Dermis blood vessel endothelial cell (primary cell): ENCODE measurements at places on chromosomes 1 and 21. TPM values are rescaled to one million over a fixed set of nuclear protein-coding genes. Genes with fewer than 3 reads are reported as not detected.

The MYCL gene
- total RNA-seq: 0.17 and 0.28 TPM in 2 replicates

The WDR77 gene
- 52.2 and 65.2 TPM in 2 replicates for total RNA-seq

The SAMD11 gene
- 0.19 and 0.68 TPM in 2 replicates for total RNA-seq

The SERINC2 gene
- 4.8 and 12.9 TPM in 2 replicates for total RNA-seq

The UBL4B gene
- not detected in 2 replicates for total RNA-seq

The SLFNL1 gene
- 0.19 and 0.51 TPM in 2 replicates for total RNA-seq

The FNDC5 gene
- total RNA-seq: 0.85 and 0.88 TPM in 2 replicates

The SH3BP5L gene
- total RNA-seq: 32.7 and 36.7 TPM in 2 replicates

The GNAT2 gene
- total RNA-seq: not detected in 2 replicates

The S100B gene
- not detected in 2 replicates for total RNA-seq

The FABP3 gene
- 0.51 and 1.1 TPM in 2 replicates for total RNA-seq

The HES4 gene
- total RNA-seq: 49.6 and 76.9 TPM in 2 replicates

The PDZK1 gene
- total RNA-seq: 0.33 and 0.34 TPM in 2 replicates

The OR2M3 gene
- not detected in 2 replicates for total RNA-seq

The U2AF1 gene
- 23.0 and 48.2 TPM in 2 replicates for total RNA-seq

The LMX1A gene
- not detected in 2 replicates for total RNA-seq

The DRAXIN gene
- 0.14 and 0.17 TPM in 2 replicates for total RNA-seq

The TMCC2 gene
- total RNA-seq: 1.7 and 1.9 TPM in 2 replicates

The SLX9 gene
- total RNA-seq: 24.8 and 32.7 TPM in 2 replicates

The SPRR2D gene
- not detected in 2 replicates for total RNA-seq

The OR2L3 gene
- not detected in 2 replicates for total RNA-seq

The ASPM gene
- total RNA-seq: 12.3 and 80.6 TPM in 2 replicates

The FAM72D gene
- 0.34 and 1.3 TPM in 2 replicates for total RNA-seq

The KIAA0040 gene
- 20.8 and 25.7 TPM in 2 replicates for total RNA-seq

The KLHDC8A gene
- not detected in 2 replicates for total RNA-seq

The SMIM1 gene
- 0.56 and 1.5 TPM in 2 replicates for total RNA-seq

The PPIAL4G gene
- not detected in 2 replicates for total RNA-seq

The C1orf210 gene
- total RNA-seq: not detected in 2 replicates

The GPR37L1 gene
- under 0.01 TPM in 1 of 2 replicates, not detected in the other for total RNA-seq

The GJA4 gene
- 54.3 and 61.8 TPM in 2 replicates for total RNA-seq

The ZNF648 gene
- total RNA-seq: not detected in 2 replicates

The LEPR gene
- 81.2 and 109 TPM in 2 replicates for total RNA-seq

The LTN1 gene
- total RNA-seq: 33.1 and 34.0 TPM in 2 replicates

The OR2T29 gene
- not detected in 2 replicates for total RNA-seq

The ILDR2 gene
- total RNA-seq: under 0.01 and 1.0 TPM in 2 replicates

The TMPRSS2 gene
- total RNA-seq: not detected in 2 replicates

The RPL5 gene
- 892 and 958 TPM in 2 replicates for total RNA-seq

The SELE gene
- total RNA-seq: 5.7 and 24.3 TPM in 2 replicates

The PIK3R3 gene
- 15.8 and 21.0 TPM in 2 replicates for total RNA-seq

The NOL9 gene
- 27.1 and 30.6 TPM in 2 replicates for total RNA-seq

The HSPA6 gene
- total RNA-seq: 0.17 and 0.42 TPM in 2 replicates

The RGS18 gene
- not detected in 2 replicates for total RNA-seq

The CREB3L4 gene
- total RNA-seq: 11.0 and 13.1 TPM in 2 replicates

The S100A8 gene
- total RNA-seq: not detected in 2 replicates

The SRGAP2 gene
- total RNA-seq: 102 and 108 TPM in 2 replicates

The SLC50A1 gene
- 26.2 and 27.1 TPM in 2 replicates for total RNA-seq
